Astrocyte of the cerebellum (primary cell): ENCODE measurements at places on chromosomes 7 and 10.

DNA sequence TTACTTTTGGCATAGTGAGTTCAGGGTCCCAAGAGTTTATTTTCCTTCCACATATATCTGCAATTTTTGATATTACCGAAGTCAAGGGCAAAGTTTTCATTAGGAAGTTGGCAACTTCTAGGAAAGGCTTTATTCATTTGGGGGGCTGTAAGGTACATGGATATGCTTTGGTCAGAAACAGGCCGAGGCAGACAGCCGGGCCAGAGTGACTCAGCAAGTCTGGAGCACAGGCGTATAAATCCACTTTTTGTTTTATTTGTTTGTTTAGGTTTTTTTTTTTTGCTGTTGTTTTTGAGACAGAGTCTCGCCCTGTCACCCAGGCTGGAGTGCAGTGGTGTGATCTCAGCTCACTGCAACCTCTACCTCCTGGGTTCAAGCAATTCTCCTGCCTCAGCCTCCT is 3.7 kb downstream of the ZNF680 start:
- DNase-seq = no peak

DNA sequence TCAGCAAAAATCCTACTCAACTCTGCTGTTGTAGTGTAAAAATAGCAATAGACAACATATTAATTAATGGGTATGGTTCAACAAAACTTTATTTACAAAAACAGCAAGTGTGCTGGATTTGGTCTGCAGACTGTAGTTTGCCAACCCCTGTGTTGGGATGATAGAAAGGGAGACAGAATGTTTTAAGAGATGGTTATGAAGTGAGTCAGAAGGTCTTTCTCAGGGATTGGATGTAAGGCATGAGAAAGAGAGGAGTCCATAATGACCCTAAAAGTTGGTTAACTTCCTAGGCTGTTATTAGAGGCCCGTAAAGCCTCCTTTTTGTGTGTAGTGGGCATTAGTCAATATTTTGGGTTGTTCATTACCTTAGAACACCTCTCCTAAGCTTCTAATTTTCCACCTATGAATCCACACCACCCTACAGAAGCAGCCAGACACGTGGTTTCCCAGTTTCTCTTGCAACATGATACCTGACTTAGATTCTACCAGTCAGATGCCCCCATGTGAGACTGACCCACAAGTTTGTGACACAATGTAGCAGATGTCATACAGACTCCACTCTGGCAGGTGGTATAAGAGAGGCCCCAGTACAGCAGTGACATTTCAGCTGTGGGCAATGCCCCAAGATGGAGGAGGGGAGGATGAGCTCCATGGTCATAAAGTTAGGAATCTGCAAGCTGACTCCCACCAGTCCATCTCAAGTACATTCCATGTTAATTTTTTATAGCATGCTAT is 1015.6 kb downstream of the KCNMA1 start:
- no peak for DNase-seq

DNA sequence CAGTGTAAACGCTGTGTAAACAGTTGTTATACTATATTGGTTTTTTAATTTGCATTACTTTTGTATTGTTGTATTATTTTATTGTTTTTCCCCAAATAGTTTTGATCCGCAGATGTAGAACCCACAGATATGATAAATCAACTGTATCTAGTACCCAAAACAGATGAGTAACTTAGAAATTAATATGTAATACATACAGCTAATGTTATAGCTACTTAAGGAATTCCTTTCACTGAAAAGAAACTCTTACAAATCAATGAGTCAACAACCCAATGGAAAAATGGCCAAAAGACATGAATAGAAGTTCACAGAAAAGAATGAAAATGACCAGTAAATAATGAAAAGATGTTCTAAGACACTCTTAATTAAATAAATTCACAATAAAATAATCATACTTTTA is 32.3 kb upstream of the ARL4A start:
- DNase-seq = no peak

DNA sequence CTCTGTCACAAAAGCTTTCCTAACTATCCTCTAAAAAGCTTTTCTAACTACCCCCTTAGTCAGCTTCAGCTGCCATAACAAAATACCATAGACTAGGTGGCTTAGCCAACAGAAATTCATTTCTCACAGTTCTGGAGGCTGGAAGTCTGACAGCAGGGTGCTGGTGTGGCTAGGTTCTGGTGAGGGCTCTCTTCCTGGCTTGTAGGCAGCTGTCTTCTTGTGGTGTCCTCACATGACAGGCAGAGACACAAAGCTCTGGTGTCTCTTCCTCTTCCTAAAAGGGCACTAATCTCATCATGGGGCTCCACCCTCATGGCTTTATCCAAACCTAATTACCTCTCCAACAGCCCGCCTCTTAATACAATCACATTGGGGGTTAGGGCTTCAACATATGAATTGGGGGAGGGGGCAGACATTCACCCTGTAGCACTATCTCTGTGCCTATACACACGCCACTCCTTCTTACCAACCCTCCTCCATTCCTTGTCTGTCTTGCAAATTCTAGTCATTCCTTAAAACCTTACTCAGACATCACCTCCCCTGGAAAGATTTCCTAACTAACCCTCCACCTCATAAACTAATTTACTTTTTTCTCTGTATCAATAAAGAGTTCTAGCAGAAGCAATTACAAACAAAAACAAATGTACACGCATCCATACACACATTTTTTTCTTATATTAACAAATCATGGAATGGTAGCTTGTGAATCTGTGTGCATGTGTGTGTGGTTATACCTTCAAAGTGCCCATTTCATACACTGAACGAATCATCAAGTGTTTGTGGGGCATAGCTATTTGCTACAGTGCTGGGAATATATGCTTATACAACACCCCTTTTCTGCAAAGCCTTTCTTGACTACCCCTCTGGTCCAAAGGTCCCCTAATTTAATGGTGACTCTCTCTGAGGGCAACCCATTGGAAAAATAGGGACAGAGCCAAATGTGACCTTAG is 26.4 kb downstream of the RHOBTB1 start:
- DNase-seq = no peak

DNA sequence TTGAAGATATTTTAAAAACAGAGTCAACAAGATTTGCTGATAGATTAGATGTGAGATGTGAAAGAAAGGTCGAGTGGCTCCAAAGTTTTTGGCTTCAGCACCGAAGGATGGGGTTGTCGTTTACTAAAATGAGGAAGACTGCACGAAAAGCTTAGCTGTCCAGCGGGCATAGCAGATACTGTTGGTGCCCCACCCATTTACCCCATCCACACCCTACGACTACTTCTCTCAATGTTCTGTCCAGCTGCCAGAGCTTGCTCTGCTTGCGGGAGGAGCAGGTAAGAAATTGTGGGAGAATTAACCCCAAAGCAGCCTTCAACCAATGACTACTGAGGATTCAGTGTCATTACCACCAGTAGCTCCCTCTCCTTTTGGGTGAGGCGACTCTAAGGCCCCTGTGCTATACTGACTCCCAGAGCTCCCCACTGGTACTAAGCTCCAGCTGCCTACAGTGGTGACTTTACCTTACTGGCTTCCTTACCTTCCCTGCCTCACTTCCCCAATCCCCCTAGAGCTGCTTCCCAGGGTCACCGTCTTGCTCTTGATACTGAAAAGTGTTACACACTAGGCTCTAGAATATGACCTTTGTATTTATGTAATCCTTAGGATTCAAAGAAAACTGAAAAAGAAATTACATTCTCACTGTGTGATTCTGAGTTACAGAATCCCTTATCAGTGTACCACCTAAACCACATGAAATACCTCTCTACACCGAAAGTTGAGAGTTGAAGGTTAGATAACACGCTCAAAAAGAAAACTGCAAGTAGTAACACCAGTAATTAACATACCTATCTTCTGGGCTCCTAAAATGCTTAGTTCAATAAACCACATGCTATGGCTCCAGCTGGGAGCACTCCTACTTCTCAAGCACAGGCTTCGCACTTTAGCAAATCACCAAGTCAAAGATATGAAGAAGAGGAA is 22.3 kb downstream of the CACUL1 start:
- DNase-seq = no peak

GRCh38 chr7:151629713-151630272 is 110.1 kb upstream of the RHEB start:
- DNase-seq = no peak

DNA sequence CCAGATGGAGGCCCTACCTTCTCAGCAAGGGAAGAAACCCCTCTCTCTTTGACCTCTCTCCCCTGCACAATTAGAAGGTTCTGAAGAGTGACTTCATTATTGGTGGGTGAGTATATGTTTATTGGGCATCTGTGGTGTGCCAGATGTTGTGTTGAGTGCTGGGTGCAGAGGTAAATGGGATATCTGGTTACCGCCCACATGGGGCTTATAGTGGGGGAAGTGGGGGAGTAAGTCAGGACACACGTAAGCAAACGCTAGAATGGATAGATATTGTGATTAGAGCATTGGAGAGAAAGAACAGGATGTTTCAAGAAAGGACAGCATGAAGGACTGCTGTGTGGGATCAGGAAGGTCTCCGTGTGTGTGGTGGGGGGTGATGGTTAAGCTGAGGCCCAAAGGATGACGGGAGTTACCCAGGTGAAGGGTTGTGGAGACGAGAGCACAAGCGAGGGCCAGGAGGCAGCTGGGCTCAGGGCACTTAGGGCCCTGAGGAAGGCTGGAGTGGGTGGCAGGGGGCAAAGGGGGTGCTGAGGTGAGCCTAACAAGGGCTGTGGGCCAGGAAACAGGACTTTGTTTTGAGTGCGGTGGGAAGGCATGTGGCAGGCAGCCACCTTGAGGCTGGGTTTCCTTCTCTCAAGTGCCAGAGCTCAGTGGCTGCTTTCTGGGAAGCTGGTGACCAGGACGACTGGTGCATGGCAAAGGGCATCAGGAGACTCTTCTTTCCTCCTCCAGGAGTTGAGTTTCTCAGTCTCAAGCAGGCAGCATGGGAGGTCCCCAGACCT is 299.9 kb downstream of the RPS24 start:
- DNase-seq = no peak

DNA sequence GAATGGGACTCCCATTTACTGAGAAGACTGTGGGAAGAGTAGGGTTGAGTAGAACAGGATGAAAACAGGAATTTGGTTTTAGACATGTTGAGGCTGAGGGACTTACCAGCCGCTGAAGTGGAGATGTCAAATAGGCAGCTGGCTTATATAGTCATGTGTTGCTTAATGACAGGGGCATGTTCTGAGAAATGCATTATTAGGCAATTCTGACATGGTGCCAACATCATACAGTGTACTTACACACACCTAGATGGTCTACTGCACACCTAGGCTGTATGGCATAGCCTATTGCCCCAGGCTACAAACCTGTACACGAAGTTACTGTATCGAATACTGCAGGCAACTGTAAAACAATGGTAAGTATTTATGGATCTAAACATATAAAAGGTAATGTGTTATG is 17.5 kb downstream of the ARL3 start:
- DNase-seq = no peak

GRCh38 chr7:88758381-88759229 is 895 bp upstream of the ZNF804B start:
- no peak for DNase-seq

DNA sequence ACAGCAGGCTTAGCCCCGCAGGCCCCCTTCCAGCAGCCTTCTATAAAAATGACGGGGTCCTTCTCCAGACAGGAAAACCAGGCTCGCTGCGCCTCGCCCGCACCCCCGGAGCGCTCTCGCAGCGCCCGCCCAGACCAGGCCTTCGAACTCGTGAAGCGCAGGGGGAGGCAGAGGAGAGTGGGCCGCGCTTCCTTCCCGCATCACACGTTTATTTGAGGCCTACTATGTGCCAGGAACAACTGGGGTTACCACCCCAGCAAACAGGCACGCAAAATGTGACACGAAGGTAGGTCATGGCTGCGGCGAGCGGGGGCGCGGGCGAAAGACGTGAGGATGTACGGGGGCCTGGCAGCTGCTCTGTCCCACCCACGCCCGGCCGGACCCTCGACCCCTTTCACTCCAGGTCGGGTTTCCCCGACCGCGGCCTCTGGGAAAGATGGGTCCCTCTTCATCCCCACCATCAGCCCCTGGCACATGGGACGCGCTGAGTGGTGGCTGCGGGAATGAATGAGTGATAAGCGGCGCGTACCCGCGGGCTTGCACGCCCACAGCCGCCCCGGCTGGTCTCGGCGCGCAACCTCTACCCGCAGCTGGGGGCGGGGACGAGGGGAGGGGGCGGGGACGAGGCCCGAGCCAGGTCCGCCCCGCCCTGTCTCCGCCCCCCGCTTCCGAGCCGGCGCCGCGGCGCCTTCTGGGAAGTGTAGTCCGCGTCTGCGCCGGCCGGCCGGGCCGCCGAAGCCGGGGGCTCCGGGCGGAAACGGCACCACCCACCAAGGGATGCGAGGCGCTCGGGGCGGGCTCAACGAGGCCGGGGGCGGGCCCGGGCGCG is 59.1 kb downstream of the ZNF467 start:
- DNase-seq = peak; percentile 60

DNA sequence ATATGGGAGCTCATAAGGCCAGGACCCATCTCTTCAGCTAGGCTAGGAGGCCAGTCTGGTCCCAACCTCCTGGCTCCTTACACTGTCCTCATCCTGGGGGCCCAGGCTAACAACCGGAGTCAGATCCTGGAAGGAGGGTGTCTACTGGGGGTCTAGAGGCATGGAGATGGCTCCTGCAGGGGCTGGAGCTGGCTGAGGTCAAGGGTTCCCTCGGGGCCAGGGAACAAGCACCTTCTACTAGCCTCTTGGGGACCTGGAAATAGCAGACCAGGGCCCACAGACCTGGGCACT is 37.2 kb downstream of the CLRN3 start:
- DNase-seq = no peak
